Activated CD4-positive, alpha-beta T cell treated with anti-CD3 and anti-CD28 coated beads, Interleukin-2, amount 50 U/mL, for 1 hour (primary cell): ENCODE measurements at places on chromosomes 3 and 15.
A peak's percentile ranks its signal among the peaks of the same experiment; 100 is the strongest.

- no peak for DNase-seq
These were observed 31.6 kb upstream of the NUDT16 start for GRCh38 chr3:131349946-131350347.

GRCh38 chr3:78969483-78969882 lies 798.3 kb downstream of the ROBO1 start:
- no peak for DNase-seq

DNA sequence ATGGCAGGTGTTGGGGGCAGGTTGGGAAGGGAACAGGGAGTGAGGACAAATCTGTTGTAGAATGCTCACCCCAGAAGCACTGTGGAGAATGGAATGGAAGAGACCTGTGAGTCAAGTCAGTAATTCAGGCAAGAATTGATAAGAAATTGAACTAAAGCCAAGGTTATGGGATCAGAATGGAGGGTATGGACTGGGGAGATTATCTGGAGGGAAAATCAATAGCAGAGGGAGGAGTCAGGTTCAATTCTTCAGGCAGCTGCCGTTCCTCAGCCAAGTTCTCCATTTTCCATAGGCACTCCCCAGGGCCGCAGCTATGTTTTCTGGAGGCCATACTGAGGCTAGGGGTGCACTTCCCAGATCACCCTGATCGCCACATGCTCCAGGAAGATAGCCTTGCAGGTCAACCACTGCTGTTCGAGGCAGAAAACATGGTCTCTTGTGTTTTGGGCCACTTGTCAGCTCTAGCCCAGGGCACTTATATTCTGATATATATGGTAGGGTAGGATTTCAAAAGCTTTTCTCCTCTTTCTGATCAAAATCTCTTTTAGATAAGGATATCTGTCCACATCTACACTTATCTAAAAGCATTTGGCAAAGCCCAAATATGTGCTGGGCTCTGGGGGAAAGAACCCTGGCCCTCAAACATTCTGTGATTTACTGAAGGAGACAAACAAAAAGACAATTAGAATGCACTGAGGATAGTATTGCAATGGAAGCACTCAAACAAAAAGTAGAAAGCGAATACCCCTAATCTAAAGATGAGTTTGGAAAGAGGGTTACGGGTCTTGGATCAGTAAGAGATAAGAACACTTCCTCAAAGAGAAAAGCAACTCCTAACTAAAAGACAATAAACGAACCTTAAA lies 92.3 kb downstream of the TMEM212 start:
- DNase-seq: no peak

DNA sequence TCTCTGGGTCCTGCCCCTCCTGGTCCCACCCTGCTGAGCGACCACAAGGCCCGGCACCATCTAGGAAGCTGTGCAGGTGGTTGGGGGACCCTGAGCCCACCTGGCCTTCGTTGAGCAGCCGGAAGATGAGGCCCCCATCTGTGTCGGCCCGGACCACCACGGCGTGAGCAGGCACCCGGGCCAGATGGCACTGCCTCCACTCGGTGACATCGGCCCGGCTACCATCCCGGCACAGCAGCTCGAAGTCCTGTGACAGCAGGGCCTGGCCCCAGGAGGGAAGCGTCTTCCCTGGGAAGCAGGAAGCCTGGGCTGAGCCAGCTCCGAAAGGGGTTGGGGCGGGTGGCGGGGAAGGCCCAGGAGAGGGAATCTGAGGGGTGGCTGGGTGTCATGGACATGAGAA lies 12.6 kb downstream of the MELTF start:
- DNase-seq: no peak

- DNase-seq: no peak
These were observed 129.8 kb downstream of the NR1I2 start for GRCh38 chr3:119911748-119912147.

GRCh38 chr15:51218299-51218938 lies 120.0 kb downstream of the CYP19A1 start:
- DNase-seq: no peak

- DNase-seq: no peak
These were observed 57.9 kb downstream of the ST3GAL6 start for GRCh38 chr3:98821063-98821462.

DNA sequence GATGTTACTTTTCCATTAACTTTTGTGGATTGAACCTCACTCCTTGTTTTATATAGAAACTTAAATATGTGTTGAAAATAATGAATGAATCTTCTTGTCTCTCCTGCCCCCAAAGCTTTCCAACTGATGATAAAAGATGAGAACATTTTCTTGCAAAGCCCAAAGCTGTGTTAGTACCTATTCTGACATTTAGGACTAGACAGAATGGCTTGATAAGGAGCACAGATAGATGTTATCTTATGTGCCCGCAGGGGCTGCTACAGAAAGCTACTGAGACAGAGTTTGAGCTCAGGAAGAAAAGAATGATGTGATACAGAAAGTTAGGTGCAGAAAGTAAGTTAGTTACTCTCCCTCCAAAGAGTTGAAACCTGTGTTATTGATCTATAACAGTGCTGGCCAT lies 109.4 kb upstream of the ATP11B start:
- no peak for DNase-seq

DNA sequence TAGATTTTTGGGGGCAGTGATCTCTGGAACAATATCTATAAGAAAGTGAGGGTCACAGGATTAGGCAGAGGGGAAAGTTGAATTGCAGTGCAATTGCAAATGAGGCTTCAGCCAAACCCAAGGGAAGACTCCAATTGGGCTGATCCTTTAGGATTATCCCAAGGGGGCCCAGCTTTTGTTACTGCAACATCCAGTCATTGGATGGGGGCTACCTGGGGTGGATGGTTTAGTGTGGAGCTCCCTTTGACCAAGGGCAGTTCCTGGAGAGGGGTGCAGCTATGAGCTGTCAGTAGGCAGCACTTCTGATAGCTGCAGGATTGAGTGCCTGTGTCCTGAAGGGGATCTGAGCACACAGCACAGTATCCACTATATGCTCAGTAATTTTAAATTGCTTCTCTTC lies 355.2 kb upstream of the AZI2 start:
- no peak for DNase-seq

DNA sequence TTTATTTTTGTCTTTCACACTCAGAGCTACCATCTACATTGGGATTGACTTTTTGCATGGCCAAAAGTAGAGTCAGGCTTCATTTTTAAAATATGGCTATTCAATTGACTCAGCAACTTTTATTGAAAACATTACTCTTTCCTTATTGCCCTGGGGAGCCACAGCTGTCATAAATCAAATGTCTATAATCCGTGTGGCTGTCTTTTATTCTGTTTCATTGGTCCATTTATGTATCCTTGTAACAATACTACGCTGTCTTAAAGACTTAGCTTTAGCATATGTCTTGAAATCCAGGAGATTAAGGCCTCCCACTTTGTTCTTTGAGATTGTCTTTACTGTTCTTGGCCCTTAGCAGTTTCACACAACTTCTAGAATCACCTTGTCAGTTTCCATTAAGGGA lies 55.2 kb downstream of the CEMIP start:
- DNase-seq: no peak

GRCh38 chr3:179027326-179027900 lies 44.2 kb downstream of the ZMAT3 start:
- no peak for DNase-seq

DNA sequence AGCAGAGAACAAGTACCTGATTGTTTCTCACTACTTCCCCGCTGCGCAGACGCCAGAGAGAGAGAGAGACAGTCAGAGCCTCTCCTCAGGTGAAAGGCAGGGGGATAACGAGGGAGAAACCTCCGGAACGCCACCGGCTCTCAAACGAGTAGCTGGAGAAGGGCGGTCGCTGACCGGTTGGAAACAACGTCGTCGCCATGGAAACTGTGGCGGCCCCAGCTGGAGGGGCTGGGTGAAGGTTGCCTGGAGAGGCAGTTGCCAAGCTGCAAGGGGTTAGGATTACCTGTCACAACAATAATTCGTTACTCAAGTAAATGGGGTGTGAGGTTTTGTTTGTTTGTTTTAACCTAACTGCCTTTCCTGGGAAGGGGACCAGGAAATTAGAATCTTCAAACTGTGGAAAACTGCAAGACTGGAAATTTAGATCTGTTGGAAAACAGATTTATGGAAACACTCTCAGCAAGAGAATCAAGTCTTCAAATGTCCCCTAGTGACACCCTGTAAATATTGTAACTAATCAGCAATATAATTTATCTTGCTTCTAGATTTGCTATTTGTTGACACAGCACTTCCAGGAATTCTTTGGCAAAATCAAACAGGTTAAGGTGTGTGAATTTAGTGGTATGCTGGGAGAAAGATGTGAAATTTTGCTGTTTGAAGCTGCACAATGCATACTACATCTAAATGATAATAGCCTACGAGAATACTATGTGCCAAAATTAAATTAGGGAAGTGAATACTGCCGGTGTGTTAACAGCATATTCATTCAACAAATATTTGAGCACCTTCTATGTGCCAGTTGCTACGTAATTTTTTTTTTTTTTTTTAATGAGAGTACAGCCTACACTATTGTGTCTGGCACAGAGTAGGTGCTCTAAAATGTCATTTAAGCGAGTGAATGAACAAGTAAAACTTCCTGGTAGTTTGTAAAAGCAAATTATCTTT lies at the start of gene DNAH12:
Gene DNAH12, minus strand, starts transcription at position 164 of the 945 bp plus-strand sequence. CDS start 1,474 bp downstream, outside the sequence.
- no peak for DNase-seq

DNA sequence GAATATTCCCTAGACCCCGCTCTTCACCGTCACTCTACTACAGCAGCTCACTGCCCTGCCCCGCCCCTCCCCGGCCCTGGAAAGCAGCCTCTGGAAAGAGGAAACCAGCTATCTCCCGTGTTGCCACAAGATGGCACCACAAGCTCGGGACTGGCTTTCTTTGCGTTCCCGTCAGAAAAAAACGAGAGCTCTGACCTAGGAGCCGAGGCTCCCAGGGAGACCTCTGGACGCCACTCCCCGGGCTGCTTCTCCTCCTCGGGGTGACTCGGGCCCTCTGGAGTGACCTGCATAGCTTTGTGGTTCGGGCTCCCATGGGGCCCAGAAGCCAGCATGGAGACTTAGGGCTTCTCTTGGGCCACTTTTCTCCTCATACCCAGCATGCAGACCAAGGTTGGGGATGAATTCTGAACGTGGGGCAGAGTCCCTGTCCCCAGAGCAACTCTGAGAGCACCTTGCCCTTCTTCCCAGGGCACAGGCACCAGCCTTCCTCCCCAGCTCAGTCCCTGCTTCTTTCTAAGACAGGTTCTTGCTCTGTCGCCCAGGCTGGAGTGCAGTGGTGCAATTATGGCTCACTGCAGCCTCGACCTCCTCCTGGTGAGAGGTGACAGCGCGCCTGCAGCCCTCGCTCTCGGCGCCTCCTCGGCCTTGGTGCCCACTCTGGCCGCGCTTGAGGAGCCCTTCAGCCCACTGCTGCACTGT lies 19.0 kb downstream of the STOML1 start:
- peak; percentile 77 for DNase-seq

DNA sequence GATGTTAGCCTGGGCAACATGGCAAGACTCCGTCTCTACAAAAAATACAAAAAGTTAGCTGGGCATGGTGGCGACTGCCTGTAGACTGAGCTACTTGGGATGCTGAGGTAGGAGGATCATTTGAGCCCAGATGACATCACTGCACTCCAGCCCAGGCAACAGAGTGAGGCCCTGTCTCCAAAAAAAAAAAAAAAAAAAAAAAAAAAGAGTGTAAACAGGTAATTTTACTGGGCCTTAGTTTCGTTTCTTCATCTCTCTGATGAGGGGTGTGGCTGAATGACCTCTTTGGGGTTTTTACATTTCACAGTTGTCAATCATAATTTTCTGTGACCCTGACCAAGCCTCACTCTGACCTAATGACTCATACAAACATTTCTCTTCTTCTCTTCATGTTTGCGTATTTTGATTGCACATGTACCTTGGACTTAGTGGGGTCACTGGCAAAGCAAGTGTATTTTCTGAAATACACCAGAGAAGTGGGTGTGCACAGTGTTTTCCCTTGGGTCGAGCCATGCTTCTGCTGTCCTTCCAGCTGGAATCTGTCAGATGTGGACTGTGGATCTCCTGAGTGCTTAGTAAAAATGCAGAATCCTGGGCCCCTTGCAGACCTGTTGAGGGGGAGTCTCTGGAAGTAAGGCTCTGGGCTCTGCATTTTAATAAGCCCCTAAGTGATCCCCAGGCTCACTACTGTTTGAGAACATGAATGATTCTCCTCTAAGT lies 140.5 kb downstream of the FNDC3B start:
- no peak for DNase-seq

DNA sequence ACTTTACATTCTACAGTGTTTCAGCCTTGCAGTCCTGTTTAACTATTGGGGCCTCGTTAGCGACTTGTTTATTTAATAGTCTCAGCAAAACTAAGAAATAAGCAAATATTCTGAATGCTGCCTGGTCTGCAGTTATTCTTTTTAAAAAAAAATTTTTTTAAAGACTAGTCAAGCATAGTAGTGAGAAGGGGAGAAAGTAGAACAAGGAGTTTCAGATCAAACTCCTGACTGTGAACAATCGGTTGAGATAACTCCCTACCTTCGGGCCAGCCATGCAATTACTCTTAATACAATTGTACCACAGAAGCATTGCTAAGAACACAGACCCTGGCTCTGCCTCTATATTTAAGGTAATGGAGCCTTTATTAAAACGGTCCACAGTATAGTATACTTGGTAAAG lies 5.8 kb upstream of the DUT start:
- no peak for DNase-seq
